GM03348 (cell line): ENCODE measurements at places on chromosomes 3 and 15.
A peak's percentile ranks its signal among the peaks of the same experiment; 100 is the strongest.

- DNase-seq, result peak; percentile 27
Measured at GRCh38 chr15:92883163-92883875, 16.8 kb upstream of the CHD2 start.

GRCh38 chr3:113249601-113250000 lies 38.2 kb downstream of the BOC start:
- no peak for DNase-seq

DNA sequence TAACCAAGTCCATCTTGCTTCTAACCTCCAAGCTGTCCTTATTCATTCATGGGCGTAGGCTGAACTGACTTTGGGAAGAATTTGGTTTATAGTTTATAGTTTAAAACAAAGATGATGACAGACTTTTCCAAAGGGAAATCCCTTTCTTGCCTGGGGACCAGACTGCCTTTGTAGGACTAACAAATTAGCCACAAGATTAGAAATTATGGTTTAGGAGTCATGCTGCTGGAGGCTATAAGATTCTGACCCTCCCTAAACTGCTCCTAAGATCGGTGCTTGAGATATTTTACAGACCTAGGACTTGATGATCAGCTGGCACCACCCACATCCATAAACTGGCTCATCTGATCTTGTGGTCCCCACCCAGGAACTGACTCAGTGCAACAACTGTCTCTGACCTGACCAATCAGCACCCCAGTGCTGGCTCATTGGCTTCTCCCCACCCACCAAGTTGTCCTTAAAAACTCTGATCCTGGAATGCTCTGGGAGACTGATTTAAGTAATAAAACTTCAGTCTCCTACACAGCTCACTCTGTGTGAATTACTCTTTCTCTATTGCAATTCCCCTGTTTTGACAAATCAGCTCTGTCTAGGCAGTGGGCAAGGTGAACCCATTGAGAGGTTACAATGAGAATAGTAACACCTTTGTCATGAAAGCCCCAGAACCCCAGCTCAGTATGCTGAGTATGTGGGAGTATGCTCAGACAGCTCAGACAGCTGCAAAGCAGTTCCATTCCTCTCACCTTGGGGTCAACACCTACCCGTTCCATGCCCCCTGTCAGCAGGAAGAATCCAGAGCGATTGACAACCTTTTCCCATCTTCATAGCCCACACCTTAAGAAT lies 51.6 kb upstream of the C15orf39 start:
- peak; percentile 83 for DNase-seq

DNA sequence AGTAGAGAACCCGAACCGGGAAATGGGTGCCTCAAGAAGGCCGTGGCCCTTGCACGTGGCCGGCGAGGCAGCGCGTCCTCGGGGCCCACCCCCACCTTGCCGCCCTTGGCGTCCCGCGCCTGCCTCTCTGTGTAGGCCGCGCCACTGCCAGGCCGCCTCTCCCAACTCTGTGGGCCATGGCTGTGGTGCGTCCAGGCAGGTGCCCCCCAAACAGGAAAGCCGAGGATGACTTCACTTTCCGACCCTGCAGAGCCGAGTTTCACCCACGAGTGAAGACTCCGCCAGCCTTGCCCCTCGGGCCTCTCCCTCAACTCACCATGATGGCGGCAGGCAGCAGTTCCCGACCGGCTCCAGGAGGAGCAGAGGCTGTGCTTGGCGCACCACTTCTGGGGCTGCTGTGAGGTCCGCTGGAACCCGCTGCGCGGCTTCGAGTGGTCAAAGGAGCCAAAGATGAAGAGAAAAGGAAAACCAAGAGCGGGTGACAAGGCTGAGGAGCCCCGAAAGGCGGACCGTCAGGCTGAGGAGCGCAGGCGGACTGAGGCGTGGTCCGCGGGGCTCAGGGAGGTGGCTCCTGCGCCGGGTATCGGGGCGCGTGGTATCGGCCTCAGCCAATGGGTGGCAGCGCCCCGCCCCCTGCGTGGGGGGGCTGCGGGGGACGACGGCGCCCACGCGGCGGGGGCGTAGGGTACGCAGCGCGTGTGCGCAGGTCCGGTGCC lies at the start of gene DAZL:
TSS of gene DAZL (minus strand) at position 537 of the 716 bp plus-strand sequence. CDS start at position 319, 218 bp downstream.
- DNase-seq, result no peak

- no peak for DNase-seq
Measured at GRCh38 chr15:25900431-25900830, 37.3 kb upstream of the ATP10A start.

DNA sequence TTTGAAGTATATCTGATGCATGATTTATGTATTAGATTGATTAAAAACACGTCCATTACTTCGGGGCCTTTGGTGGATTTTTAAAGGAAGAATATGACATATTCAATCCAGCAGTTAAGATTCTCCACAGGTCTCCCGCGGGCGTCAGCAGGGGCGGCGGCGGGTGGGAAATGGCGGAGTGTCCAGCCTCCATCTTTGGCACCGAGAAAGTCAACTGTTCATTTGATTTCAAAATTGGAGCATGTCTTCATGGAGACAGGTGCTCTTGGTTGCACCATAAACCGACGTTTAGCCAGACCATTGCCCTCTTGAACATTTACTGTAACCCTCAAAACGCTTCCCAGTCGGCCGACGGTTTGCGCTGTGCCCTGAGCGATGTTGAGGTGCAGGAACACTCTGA lies 7.2 kb upstream of the NANOGP8 start:
- DNase-seq, result no peak

- no peak for DNase-seq
Measured at GRCh38 chr3:189587664-189588040, 43.5 kb upstream of the TP63 start.

DNA sequence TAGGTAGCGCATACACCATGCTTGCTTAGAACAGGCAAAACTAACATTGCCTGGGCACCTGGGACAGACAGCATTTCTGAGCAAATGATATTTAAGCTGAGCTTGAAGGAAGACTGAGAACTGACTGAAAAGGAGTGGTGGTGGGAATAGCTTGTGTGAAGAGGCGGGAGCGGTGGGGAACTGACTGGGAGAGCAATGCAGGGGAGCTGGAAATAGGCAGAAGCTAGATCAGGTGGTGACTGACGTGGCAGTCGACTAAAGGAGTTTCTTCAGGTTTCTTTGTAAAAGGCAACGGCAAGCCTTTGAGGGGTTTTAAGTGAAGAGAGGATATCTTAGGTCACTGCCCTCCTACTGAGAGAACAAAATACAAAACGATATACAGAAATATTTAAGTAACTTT lies 61.8 kb downstream of the NEO1 start:
- no peak for DNase-seq

DNA sequence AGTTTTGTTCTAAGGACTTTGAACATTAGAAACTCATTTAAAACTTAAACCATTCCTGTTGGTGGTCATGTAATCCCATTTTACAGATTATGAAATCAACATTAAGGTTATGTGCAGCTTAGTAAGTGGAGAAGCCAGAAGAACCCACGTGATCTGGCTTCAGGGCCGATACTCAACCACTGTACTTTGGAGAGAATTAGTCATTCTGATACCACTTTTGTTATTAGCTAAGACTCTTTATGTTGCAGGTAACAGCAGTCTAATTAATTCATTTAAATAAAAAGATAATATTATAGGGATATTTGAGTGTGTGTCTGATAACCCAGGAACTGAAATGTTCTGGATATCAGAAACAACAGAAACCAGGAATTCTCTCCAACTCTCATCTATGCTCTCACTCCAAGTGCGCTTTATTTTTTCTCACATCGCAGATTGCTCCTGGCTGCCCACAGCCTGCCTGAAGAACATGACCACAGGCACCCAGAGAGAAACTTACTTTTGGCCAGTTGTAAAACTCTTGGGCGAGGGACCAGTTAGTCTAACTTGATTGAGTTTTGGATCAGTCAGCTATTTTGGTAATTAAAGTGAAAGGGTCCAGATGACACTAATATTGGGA lies 25.2 kb downstream of the UBE2E1 start:
- no peak for DNase-seq

DNA sequence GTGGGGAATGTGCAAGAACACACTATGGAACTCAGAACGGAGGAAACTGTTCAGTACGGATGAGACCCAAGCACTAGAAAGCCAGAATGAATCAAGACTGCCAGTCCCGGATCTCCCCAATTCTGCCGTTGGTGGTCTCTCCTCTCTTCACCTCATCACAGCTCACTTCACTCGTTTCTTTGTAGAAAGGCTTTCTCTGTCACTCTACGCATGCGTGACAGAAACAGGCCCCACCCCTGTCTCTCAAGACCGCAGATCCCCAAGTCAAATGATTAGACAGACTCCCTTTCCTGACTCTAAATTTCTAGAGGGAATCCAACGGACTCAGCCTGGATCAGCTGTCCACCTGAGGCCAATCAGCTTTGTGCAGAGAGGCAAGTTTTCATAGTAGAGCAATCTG lies 505.7 kb upstream of the ADAMTS9 start:
- DNase-seq, result no peak

GRCh38 chr15:39785841-39786240 lies 3.2 kb upstream of the FSIP1 start:
- DNase-seq, result no peak

DNA sequence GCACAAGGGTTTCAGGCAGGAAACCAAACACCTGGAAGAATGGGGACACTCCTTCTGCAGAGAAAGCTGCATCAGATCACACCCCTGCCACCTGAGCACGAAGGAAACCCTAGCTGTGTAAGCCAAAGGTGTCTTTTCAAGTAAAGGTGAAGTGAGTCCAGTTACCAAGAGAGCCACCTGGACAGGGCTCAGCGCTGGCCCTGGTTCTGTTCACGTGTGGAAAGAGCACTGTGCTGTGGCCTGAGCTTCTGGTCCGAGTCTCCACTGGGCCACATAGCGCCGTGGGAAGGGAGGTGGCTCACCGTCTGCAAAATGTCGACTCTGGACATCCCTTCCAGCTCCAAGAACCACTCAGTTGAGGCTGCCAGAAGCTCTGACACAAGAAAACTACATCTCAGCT lies 151.1 kb downstream of the ADAMTS17 start:
- DNase-seq, result no peak

DNA sequence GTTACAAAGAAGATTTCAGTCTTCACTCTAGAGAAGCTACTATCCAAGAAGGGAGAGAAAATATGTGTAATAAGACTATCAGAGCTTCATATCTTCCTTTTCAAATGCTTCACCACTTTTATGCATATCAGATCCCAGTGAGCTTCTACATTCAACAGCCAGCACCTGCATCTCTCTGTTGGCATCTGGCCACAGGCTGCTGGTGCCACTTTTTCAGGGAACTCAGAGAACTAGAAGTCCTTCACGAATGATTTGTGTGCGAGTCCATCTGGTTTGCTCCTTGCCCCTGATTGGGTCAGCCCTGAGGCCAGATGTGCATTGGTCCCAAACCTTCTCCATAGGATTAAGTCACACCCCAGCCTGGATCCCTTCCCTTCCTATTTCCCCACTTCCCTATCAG lies 22.1 kb downstream of the SNTN start:
- no peak for DNase-seq

DNA sequence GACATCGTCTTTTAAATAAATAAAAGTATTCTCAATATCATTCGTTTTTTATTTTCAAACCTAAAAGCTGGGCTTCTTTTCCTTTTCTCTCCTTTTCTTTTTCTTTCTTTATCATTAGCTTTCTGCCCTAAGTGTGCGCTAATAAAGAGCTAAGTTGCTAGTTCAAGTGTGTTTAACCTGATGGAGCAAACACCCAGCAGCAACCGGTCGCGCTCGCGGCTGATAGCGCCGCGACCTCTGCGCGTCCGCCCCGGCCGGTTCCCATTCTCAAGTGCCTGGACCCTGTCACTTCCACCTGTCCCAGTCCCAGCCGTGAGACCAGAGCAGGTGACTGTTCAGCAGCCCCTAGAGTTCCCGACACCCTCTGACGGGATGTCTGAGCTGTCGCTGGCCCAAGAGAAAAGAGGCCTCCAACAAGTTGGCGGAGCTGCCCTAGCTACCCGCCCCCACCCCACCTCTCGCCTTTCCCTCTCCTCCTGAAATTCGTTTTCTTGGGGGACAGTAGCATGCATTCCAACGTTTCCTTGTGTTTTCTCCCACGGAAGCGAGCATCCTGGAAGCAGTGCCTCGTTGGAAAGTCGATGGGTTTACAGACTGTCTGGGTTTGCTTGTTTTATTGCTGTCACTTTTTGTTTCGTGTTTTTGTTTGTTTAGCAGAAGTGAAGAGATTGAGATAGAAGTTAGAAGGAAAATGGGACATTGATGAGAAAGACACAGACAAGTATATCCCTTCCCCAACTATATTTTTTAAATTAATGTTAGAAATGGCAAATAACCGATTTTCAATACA lies 3.1 kb upstream of the MECOM start:
- DNase-seq, result no peak

- DNase-seq, result no peak
Measured at GRCh38 chr3:65742914-65743313, 295.8 kb downstream of the MAGI1 start.

DNA sequence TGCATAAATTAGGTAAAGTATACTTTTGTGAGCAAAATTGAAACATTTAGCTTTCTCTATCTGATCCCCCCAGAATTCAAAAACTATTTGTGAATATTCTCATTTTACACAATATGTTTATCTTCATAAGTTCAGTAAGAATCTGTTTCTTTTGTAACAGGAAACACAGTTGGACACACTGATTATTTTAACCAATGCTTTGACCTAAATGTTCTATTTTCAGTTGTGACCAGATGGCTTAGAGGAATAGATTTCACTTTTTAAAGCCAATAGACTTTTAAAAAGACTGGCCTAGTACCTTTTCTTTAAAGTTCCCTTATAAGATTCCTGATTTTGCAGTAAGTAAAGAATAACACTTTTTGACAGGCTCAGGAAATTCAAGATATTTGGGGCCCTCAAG lies 74.0 kb upstream of the STRIT1 start:
- no peak for DNase-seq

GRCh38 chr3:111691293-111691909 lies 96.3 kb upstream of the ZBED2 start:
- DNase-seq, result peak; percentile 62

DNA sequence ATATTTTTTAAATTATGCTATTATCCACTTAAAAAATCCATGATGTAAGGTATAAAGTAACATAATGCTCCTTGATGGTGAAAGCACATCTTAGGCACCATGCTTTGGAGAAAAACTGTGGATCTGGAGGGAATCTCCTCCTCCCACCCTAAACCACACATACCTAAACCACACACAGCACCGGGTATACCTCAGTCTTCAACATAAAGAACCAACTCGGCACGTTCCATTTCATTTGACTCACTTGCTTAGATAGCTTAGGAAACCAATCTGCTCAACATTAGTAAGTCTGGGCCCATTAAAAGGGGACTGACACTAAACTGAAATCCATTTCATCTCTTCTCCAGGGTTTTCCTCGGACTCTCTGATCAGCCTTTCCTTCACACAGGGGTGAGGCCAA lies 945.7 kb upstream of the CFAP20DC start:
- no peak for DNase-seq

DNA sequence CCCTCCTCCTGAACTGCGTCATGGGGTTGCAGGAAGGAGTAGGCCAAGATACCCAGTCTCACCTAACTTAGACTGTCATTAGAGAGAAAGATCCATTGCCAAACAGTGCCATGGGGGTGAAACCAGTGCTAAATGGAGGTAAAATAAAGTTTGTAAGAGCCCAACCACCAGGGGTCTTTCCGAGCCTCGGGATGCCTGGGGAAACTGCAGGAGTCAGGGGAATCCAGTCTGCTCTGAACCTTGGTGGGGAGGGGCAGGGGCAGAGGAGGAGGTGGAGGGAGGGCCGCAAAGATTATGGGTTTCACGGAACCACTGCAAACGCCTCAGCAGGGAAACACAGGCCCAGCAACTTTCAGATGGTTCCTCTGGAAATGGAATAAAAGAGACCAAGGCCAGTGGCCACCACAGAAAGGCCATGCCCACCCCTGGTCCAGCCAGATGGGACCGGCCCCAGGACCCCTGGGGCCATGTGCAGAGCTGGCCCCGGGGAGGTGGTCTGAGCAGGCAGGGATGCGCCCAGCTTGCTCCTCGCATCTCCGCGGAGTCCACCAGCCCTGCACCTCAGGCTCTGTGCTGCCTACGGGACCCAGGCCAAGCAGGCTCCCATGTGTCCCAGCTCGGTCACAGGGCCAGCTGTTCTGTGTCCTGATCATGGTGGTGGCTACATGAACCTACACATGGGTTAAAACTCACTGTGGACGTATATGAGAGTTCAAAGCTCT lies 19.8 kb upstream of the GP9 start:
- no peak for DNase-seq
